NCI-H2171 (cell line): ENCODE measurements at places on chromosomes 7 and 10.

DNA sequence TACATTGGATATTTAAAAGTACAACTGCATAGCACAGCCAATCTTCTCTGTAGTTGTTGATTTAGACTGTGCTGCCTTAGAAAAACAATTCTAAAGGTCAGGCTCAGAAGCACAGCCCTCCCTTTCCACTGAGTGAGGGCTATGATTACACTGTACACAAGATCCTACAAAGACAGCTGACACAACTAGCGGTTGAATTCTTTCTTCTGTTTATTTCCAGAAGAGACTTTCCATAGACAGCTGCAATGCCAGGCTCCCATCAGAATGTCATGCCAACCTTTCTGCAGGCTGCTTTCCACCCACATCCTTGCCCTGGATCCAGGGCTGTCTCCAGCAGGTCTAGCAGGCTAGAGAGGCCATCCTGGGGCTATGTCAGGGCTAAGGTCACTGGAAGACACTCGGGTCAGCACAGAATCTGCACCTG, 39.3 kb downstream of the FAM13C start:
- DNase-seq: no peak

- DNase-seq: no peak
Observed at GRCh38 chr10:96211764-96212163, 59.6 kb downstream of the BLNK start.

DNA sequence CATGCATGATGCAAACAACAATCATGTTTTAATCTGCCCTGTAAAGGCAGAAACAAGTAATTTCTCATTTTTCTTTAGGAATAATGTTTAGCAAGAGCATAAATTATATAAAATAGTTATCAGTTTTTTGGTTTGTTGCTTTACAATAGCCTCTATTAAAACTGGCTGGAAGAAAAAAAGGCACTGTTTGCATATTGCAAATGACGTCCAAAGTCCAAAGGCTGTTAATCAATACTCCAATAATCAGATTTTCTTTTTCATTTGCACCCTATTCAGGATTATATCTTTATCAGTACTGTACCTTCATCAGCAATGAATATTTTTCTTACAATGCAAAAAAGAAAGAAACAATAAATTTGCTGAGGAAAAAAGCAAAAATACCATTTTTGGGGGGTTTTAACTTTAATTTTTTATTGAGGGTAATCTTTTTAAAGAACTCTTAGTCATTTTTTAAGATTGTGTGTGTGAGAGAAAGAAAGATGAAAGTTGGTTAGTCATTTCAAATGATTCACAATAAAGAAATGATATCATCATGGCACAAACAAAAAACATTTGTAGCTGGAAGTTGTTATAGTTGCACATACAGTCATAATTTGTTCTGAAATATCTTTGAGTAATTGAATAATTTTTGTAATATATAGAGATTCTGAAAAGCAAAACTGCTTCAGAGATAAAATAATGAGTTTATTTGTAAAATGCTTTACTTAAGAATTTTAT, 44.4 kb upstream of the AKR1C2 start:
- DNase-seq: no peak

GRCh38 chr7:74475243-74475986, 21.7 kb downstream of the GTF2IRD1 start:
- DNase-seq: peak; percentile 43
